ENCODE measurements at places on chromosomes 4 and X.

GRCh38 chrX:68045008-68045577, 388.2 kb downstream of the OPHN1 start:
- DNase-seq, result no peak

GRCh38 chr4:159018062-159018629, 84.7 kb upstream of the RAPGEF2 start:
- peak; percentile 27 for DNase-seq

DNA sequence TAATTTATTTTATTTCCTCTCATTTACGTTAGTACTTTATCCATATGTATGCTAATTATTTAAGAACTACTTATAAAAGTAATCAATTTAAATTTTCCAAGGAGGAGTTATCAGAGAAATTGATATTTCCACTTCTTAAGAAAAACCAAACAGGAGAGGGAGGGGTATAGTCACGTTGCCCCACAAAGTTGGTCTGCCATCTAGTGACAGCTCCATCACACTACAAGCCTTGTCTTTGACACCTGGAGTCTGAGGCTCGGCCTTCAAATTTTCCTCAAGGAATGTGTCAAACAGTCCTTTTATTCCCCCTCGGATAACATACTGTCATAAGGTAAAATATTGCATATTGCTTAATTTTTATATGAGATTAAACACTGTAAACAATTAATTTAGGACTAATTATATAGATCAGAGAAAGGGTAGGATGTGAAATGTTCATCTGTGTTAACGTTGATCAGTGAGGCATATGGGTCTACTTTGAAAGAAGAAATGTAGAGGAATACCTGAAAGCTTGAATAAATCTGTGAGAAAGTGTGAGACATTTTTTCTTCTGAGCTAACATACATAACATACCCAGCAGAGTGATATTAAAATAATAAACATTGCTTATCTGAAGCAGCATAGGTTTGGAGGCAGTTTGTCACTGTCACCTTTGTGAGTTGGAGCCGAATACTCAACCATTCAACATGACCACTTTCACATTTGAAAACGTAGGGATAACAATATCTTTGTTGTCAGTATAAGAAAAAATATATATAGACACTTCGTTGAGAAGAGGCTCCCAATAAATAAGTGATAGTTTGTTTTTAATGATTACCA, 114.4 kb downstream of the GLRA3 start:
- DNase-seq, result no peak

DNA sequence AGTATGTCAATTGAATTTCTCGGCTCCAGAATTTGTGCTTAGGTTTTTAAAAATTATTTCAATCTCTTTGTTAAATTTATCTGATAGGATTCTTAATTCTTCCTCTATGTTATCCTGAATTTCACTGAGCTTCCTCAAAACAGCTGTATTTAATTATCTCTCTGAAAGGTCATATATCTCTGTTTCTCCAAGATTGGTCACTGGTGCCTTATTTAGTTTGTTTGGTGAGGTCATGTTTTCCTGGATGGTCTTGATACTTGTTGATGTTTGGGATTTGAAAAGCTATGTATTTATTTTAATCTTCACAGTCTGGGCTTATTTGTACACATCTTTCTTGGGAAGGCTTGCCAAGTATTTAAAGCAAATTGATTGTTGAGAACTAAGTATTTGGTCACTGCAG, 24.7 kb upstream of the HERC3 start:
- no peak for DNase-seq

DNA sequence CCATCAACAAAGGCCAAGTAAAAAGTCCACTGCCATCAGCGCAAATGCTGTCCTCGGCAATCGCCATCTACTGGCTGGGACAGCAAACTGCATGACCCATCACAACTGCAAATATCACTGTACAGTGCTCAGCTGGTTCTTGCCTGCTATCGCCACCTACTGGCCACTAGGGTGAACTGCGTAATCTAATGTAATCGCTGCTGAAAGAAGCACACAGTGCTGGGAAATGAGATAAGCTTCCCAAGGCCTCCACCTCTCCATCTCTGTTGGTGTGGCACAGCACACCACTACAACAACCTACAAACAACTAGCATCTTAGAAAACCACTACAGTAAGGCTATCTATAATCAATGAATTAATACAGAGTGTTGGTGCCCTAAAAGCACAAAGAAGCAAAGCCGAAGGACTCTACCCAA, 298.3 kb downstream of the TEX13A start:
- peak; percentile 47 for DNase-seq

GRCh38 chr4:7132730-7133582, 59.4 kb upstream of the SORCS2 start:
- no peak for DNase-seq

- DNase-seq, result no peak
Measured at GRCh38 chr4:175953960-175954521, 111.6 kb upstream of the WDR17 start.

GRCh38 chr4:67762086-67762485, 7.9 kb upstream of the GNRHR start:
- DNase-seq, result no peak

DNA sequence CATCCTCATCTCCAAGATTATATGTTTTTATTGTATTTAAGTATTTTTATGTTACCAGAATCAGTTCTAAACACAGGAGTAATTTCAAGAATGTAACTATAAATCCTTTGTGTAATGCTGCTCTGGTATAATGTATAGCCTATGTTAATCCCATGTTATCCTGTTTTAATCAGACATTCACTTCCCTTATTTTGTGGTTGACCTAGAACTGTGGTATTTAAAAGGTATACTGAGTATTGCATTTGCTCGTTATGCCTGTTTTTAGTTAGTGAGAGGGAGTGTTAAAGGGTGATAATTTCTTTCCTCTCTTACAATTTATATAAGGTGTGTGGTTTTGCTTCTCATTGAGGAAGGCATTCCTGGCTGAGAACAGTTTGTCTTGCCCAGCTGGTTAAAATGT, 26.2 kb downstream of the MTM1 start:
- DNase-seq, result no peak

GRCh38 chr4:144575181-144575580, 70.8 kb upstream of the HHIP start:
- peak; percentile 24 for DNase-seq

- no peak for DNase-seq
Measured at GRCh38 chrX:48813644-48814043, 11.8 kb downstream of the HDAC6 start.

DNA sequence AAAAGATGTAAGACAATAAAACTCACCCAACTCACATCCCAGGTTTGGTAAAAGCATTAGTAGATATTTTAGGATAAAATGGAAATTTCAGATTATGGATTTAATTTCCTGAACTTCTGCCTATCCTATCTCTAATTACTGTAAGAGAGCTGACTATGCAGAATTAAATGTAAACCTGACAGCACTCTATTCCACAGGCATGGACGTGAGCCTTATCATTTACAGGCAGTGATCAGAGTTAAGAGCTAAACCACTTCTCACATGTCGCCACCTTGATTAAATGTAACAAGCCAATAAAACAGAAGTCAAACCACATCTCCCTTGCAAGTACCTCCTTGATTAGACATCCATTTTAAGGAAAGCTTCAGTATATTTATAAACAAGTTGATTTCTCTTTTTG, 97.5 kb upstream of the CBR4 start:
- DNase-seq, result no peak

DNA sequence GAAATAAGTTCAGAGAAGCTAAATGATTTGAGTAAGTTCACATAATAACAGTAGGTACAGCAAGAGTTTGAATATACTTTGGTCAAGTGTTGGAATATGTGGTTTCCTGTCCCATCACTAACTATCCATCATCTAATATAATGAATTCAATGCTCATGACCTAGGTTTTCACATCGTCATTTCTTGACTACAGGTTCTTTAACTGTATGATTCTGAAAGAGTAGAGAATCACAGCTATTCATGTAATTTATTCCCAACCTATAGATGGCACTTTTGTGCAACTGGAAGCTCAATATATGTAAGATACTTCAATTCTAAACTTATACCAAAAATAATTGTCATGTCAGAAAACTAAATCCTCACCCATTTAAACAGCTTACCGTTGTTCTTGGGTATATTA, 53.1 kb downstream of the TIGD2 start:
- no peak for DNase-seq

- DNase-seq, result no peak
Measured at GRCh38 chr4:53614591-53614990, 23.3 kb upstream of the LNX1 start.

GRCh38 chr4:150683775-150684350, 101.9 kb downstream of the MAB21L2 start:
- DNase-seq, result no peak

DNA sequence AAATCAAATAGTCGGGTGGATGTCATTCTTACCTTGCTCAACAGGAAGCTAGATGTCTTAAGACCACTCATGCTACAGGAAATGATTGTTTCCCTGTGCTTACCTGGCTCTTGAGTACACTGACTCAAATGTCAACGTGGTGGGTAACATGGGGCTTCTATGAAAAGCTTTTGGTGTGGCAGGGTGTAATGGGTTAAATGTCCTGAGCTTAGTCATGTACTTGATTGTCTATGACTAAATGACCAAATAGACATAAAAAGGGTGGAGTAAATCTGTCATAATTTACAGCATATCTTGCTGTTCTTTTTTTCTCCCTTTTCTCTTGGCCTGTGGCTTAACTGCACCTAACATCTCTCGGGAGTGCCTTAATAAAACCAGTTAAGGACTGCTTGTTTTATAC, 44.9 kb downstream of the CCNG2 start:
- no peak for DNase-seq

GRCh38 chrX:66036231-66036630, 3.6 kb downstream of the VSIG4 start:
- DNase-seq, result no peak

DNA sequence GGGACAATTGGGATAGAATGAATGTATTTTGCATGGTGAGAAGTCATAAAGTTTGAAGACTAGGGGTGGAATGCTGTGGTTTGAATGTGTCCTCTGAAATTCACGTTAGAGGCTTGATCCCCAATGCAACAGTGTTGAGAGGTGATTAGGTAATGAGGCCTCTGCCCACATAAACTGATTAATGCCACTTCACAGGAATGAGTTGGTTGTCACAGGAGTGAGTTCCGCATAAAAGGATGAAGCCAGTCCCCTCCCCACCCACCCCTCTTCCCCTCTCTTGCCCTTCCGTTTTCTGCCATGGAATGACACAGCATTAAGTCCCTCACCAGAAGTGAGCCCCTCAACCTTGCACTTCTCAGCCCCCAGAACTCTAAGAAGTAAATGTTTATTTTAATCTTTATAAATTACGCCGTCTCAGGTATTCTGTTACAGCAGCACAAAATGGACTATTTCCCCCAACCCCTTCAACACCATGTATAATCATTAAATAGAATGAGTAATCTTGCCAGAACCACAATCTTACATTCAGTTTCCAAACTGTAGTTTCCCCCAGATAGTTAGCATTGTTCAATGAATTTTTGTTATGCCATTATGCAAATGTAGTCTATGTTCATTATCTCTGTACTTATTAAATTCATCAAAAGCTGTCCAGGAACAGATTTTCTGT, 5.5 kb upstream of the MMAA start:
- DNase-seq, result no peak

DNA sequence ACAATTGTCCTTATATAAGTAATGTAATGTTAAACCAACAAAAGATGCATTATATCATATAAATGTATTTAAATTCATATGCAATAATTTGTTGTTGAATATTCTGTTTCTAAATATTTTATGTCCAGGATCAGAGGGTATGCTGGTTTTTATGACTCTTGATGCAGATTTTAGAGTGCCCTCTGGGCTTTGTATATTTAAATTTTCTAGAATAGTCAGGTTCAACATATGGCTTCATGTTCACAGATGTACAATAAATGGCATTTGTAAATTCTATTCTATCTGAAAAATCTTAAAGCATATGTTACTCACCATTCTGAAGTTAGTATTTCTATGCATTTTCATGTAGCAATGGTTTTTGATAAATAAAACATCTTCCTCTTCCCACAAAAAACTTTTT, 1555.4 kb downstream of the PCDH18 start:
- DNase-seq, result no peak

DNA sequence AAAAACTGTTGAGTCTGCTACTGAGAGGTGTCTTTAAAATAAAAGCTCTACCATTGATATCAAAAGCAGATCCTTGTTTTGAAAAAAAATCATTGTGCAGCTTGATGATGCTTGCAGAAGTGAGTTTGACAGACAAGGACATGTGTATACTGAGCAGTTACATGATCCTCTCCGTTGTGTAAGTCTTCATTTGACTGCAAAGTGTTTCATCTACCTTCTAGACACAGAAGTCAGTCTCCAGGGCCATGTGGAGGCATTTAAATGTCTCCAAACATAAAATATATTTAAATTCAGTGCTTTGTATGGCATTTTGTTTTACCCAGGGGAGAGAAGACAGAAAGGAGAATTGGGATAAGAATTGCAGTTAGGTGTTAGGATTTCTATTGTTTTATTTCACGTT, 107.8 kb upstream of the MYOZ2 start:
- DNase-seq, result no peak

DNA sequence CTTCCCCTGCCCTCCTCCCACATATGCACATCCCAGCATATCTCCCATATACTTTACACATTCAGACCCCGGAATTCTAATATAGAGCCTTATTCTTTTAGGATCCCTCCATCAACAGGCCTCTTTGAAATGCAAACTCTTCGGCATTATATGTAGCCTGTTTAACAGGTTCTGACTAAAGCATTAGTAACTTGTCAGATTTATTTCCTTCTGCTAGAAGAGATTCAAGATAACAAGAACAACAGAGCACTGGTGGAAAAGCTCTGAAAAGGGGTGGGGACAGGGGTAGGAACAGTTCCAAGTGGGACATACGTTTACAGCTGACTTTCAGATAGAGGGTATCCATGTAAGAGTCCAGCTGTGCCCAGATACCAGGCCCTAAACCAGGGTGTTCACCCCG, 31.7 kb upstream of the PRPS1 start:
- DNase-seq, result no peak

DNA sequence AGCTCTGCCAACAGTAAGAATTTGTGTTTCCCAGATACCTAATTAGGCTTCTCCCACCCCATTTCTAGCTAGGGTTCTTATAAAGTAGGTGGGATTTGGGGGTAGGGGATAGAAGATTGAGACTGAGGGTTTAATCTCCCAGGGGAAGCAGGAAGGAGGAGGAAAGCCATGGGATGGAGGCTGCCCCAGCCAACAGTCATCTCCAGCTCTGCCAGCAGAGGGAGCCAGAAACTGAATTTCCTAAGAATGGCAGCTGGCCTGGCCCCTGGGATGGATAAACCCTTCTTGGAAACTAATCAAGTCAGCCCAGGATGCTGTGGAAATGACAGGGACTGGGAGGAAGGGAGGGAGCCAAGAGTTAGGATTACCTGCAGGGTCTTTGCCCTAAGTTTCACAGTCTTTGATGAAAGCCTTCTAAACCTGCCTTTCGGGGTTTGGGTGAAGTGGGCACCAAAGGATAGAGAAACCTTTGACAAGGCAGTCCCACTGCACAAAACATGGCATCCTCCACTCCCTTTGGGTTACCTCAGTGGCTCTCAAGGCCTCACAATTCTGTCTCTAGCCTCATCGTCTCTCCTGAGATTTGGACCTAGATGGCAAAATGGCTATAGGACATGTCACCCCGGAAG, 6.7 kb upstream of the ERCC6L start:
- DNase-seq, result peak; percentile 41

- DNase-seq, result no peak
Measured at GRCh38 chrX:37786624-37787422, 7.0 kb downstream of the CYBB start.

All from right hindlimb (tissue), 1 donor.